Spinal cord (tissue), 10 donors: ENCODE measurements at places on chromosomes 16 and 17. TPM values are rescaled to one million over a fixed set of nuclear protein-coding genes. Genes with fewer than 3 reads are reported as not detected.
A peak's percentile ranks its signal among the peaks of the same experiment; 100 is the strongest.

DNA sequence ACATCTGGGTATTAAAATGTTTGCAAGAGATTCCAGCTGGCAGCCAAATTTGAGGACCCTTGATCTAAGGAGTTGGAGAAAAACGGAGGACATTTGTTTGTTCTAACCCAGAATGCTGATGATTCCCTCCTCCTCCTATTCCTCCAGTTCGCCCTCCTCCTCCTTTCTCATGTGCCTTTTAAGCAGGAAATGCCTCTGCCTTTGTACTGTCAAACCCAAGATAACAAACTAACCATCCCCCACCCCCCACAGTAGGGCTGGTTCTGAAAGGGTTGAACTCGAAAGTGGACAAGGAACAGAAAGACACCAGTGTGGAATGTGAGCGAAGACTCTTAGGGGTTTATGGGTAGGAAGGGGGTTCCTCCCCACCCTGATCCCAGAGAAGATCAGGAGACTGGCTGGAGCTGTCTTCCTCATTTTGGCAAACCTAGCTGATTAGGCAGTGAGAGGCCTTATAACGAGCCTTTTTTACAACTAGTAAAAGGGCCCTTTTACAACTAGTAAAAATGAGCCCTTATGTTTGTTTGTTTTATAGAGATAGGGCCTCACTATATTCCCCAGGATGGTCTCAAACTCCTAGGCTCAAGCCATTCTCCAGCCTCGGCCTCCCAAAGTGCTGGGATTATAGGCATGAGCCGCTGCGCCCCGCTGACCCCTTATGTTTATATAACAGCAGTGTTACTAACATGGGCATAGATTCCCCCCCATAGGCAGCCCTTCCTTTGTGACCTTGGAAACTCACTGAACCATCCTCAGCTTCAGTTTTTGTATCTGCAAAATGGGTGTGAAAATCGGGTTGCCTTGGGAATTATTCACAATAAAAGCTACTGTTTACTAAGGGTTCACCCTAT is 975 bp downstream of the CHD9 start:
- DNase-seq = no peak

GRCh38 chr16:2415085-2415484 is 14.2 kb upstream of the CCNF start:
- no peak for DNase-seq

DNA sequence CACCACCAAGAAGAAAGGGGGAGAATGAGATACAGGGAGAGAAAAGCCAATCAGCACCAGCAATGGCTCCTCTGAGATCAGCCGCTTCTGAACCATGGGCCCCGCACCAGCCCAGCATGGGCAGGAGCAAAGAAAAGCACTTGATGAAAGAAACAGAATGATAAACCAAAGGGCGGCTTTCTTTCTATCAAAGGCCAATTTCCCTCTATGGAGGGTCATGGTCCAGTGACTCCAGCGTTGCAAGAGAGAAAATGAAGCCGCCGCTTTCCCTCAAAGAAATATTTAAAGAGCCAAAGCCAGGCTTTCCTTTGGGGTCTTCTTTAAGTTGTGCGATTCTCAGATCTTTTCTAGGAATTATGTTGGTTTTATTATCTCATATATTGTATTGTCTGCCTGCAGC is 84.8 kb upstream of the CACNG5 start:
- no peak for DNase-seq

DNA sequence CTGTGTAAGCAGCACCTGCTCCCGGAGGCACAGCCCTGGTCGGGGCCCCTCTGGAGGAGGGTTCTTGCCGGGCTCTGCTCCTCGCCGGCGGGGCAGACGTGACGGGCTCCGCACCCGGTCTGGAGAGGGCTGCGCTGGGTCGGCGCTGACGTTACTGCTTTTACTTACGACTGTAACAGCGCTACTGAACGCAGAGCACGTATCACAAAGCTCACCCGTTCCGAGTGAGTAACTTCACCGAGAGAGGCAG is 1.3 kb upstream of the RAB40C start:
- no peak for DNase-seq

GRCh38 chr16:88524274-88524972 is 45.8 kb upstream of the ZC3H18 start:
- DNase-seq = no peak

- DNase-seq = no peak
These were observed 13.3 kb upstream of the RBBP6 start for GRCh38 chr16:24525970-24526559.

GRCh38 chr17:61005358-61005757 is 327.7 kb downstream of the BCAS3 start:
- no peak for DNase-seq

GRCh38 chr17:37570527-37571093 is 38.6 kb downstream of the SYNRG start:
- no peak for DNase-seq

GRCh38 chr16:29815032-29815721 is 775 bp upstream of the PAGR1 start:
- DNase-seq = peak; percentile 47

GRCh38 chr16:30521873-30522641 is 4.3 kb downstream of the ZNF768 start:
- no peak for DNase-seq

DNA sequence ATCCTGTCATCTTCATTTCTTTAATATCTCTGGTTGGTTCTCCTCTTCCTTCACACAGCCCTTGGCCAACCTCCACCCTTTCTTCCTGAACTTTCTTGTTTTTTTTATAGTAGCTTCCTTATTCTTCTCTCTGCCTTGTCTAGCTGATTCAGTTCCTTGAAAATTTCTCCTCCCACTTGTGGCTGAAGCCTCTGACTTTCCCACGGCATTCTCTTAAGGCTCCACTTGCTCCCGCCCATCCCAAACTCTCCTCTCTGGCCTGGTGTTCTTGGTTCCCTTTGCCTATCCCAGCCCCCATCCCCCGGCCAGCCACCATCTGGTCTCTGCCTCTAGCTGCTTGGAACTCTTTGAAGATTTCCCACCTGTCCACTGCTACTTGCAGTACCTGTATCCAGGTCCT is 29.1 kb downstream of the NLRP1 start:
- no peak for DNase-seq

GRCh38 chr17:74147056-74147835 is 56.2 kb upstream of the RPL38 start:
- DNase-seq = peak; percentile 81

The YPEL3 gene
- total RNA-seq = 40.9 TPM

The SLFN14 gene
- 0.50 TPM for total RNA-seq

The SDR42E1 gene
- total RNA-seq = 0.79 TPM

The TNS4 gene
- not detected for total RNA-seq

The WFDC1 gene
- 3.8 TPM for total RNA-seq

The SLFN5 gene
- total RNA-seq = 9.1 TPM

The ERN2 gene
- total RNA-seq = 3.0 TPM

The FBXW10 gene
- 0.40 TPM for total RNA-seq
